ENCODE measurements at places on chromosomes 5 and 9. TPM values are rescaled to one million over a fixed set of nuclear protein-coding genes. Genes with fewer than 3 reads are reported as not detected.

DNA sequence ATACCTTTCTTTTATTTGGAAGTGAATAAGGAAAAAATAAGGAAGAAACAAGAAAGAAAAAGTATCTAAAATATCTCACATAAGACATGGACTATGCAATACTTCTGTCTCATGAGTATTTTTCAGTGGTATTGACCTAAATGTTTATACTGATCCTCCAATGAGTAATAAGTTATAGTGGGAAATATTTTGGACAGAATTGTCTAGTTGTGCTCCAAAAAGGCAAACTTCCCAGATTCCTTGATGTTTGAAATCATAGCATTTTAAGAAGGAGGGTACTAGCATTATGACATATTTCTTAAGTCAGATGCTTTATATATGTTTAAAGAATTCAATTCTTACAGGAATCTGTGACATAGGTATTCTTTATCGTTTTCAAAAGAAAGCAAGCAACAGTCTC lies 34.5 kb upstream of the BASP1 start:
- DNase-seq, result no peak

CDH10 gene
- total RNA-seq, result not detected

- DNase-seq, result no peak
These were observed 233.6 kb downstream of the TRPM3 start for GRCh38 chr9:70887826-70888225.

DNA sequence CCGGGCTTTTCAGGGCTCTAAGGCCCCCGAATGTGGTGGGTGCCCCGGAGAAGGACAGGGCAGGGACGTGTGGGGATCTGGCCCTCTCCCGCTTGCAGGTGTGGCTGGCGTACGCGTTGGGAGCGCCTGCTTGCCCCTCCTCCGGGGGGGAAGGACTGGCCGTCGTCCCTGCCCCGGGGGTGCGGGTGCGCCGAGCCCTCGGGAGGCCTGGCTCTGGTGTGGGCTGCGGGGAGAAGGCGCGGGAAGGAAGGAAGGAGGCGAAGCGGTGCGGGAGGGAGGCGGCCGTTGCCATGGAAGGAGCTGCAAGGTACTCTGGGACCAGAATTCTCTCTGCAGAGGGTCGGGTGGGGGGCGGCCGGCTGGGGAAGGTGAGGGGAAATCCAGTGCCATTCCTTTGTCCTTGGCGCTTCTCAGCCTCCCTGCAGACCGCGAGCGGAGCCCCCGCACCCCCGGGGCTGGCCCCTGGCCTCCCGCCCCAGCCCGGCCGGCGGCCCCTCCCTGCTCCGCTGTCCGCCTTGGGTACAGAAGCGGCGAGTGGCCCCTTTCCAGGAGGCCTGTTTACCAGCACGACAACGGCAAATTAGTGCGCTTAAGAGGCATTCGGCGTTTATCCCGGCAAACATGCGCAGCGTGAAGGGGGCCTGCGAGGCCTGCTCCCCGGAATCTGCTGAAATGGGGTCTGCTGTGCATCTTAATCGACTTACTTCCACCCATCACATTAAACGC lies 67.1 kb upstream of the UNC5A start:
- DNase-seq, result no peak

DNA sequence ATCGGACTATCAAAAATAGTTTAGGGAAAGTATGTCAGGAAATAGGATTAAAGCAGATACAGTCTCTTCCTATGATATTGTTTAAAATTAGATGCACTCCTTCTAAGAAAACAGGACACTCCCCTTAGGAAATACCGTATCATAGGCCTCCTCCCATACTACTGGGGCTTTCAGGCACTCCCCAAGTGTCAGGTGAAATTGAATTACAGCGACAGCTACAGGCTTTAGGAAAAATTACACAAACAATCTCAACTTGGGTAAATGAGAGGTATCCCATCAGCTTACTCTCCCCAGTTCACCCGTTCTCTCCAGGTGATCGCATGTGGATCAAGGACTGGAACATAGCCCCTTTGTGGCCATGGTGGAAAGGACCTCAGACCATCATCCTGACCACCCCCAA lies 110.4 kb upstream of the EPB41L4A start:
- DNase-seq, result no peak

DNA sequence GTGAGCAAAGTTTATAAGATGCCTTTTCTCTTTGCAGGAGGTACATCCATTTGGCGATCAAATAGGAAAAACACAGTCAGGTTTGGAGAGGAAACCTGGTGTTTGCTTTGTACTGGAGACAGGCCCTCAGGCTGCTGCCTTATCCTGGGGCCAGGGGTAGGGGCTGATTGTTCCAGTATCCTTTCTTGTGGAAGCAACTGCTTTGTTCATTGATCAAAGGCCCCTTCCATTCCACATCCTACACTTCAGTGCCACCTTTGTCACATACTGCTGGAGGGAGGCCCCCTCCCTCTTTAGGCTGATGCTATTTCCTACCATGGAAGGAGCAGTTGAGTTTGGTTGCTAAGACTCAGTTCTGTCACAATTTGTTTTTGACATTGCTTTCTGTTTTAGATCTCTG lies 778.1 kb downstream of the TLR4 start:
- DNase-seq, result no peak

GRCh38 chr5:157100140-157100679 lies 8.6 kb downstream of the HAVCR2 start:
- peak; percentile 65 for DNase-seq

MARCOL gene
- not detected for total RNA-seq

CAMK4 gene
- total RNA-seq, result 53.1 TPM

All from activated CD4-positive, alpha-beta T cell treated with anti-CD3 and anti-CD28 coated beads for 36 hours (primary cell).